ENCODE measurements at places on chromosomes 5 and 9.

DNA sequence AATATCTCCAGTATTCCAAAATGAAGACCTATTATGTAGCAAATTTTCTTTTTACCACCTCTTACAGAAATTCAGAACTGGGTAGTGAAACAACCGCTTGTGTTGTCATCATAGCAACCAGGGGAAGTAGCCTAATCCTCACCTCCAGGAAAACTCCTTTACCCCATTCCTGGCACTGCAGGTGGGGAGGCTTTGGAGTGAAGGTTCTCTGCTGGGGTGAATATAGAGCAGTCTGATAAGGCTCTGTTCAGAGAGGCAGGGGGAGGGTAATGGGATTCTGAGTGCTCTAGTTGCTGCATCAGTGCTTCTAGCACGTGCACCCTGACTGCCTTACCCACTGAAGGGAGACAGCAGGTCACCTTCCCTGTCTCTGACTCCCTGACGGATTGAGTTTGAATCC lies 116.2 kb downstream of the MAN2A1 start:
- no peak for DNase-seq

DNA sequence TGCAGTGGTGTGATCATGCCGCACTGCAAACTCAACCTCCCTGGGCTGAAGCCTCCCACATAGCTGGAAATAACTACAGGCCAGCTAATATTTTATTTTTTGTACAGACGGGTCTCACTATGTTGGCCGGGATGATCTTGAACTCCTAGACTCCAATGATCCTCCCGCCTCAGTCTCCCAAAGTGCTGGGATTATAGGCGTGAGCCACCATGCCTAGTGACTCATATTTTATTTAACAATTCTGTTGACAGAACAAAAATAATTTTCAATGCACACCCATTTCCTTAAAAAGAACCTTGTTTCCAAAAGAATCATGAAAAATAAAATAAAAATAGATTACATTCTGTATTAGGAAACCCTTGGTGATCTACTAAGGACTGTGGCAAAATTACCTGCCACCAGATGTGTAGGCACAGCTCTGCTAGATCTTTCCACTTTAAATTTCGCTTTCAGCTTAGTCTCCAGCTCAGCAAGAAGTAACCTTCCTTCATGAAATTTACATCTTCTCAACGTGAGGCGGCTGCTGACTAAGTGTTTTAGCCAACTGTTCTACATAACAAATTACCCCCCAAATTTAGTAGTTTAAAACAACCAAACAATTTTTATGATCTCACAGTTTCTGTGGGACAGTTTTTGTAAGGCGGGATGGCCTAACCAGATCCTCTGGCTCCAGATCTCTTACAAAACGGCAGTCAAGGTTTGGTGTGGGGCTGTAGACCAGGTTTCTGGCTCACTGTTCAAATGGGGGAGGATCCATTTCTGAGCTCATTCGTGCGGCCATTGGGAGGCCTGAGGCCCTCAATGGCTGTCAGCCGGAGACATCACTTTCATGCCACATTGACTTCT lies 32.6 kb upstream of the GOLPH3 start:
- no peak for DNase-seq

GRCh38 chr5:71703941-71704340 lies 15.1 kb upstream of the CARTPT start:
- no peak for DNase-seq

DNA sequence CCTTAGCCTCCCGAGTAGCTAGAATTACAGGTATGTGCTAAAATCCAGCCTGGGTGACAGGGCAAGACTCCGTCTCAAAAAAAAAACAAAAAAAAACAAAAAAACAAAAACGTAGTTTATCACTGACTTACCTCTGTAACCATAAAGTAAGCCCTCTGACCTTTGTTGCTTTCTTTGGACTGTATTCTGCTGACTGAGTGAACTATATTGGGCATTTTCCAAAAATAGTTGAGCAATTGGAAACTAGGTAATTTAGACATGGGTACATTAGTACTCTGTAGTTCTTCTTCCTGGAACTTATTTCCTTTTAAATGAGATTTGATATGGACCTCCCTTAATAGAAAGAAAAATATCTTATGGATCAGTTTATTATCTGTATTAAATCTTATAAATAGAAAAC lies 66.6 kb downstream of the ANKHD1 start:
- no peak for DNase-seq

DNA sequence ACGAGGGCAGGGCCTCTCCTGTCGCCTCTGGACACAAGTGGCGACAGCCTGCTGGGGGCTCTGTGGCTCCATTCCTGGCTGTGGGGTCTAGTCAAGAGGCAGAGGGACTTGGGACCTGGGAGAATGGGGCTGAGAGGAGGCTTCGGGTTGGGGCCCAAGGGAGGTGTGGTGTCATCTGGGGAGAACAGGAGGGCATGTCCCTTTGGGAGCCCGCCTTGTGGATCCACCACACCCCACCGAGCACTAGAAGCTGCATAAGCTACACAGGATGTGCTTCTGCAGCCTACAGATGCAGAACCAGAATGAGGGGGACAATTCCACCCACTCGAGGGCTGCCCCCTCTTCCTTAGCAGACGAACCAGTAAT lies 3.9 kb upstream of the MAN1B1 start:
- DNase-seq = no peak

DNA sequence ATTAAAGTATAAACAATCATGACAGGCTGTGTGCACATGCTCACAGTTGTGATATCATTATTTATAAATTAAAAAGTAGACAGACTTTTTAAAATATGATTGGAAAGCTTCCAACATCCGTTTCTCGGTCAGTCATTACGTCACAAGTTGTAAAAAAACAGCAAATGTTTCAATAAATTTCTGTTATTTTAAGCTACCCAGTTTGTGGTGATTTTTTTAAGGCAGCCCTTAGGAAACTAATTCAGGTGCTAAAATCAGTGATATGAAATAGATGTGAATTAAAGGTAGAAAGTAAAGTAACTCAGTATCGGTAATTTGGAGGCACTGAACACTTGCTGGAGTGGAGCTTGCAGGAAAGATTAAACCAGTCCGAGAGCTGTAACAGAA lies 1.2 kb downstream of the CCNH start:
- DNase-seq = no peak

- no peak for DNase-seq
Observed at GRCh38 chr9:21801683-21802417, 586 bp upstream of the MTAP start.

DNA sequence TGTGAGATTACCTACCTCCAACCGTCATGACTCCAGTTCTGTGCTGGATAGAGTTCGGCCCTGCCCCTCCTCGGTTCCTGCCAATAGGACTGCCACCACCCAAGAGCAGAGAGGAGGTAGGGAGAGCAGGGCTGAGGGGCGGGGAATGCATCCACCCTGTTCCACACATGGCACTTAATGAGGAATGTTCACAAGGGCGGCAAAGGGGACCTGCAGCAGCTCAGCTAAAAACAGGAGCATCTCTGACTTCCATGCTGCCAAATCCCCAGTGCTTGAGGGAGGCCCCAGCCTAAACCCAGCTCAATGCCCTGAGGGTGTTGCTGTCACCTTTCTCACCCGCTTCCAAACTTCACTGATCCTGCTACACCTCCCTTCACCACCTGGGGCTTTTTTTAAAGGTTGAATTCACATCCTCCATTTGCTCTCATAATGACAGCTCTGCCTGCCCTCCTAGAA lies 7.8 kb upstream of the DELE1 start:
- no peak for DNase-seq

All from stimulated activated CD4-positive, alpha-beta T cell treated with anti-CD3 and anti-CD28 coated beads, Interleukin-12 subunit alpha, Interleukin-12 subunit beta, amount 100 ng/mL, for 48 hours (primary cell).